ENCODE measurements at places on chromosomes 7 and 10.
A peak's percentile ranks its signal among the peaks of the same experiment; 100 is the strongest.

GRCh38 chr10:128896963-128897362, 570.1 kb upstream of the MGMT start:
- no peak for DNase-seq

- no peak for DNase-seq
Observed at GRCh38 chr10:34698979-34699378, 116.1 kb downstream of the PARD3 start.

DNA sequence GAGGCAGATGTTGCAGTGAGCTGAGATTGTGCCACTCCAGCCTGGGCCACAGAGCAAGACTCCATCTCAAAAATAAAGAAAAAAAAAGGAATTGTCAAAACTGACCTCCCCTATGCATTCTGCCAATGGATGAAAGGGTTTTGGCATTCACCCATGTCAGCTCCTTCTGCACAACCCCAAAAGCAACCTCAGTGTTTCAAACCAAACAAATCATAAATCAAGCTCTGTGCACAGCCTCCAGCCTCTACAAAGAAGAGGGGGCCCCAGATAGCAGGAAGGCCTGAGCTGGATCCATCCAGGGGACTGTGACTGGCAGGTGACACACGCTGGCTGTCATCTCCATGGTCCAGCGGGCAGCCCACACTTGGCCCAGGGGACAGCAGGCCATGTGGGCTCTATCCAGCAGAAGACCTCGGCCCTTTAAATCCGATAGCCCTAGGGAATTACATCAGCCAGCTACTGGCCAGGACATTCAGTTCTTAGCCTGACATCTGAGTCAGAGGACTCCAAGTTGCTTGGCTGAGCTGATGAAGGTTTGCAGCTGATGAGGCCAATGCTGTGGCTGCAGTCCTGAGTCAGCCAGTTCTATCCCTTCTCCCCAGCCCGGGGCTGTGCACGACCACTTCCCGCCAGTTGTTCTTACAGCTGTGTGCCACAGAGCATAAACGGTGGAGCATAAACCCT, 52.0 kb upstream of the FIGNL1 start:
- DNase-seq: no peak

- no peak for DNase-seq
Observed at GRCh38 chr7:76292213-76292573, 10.3 kb upstream of the HSPB1 start.

DNA sequence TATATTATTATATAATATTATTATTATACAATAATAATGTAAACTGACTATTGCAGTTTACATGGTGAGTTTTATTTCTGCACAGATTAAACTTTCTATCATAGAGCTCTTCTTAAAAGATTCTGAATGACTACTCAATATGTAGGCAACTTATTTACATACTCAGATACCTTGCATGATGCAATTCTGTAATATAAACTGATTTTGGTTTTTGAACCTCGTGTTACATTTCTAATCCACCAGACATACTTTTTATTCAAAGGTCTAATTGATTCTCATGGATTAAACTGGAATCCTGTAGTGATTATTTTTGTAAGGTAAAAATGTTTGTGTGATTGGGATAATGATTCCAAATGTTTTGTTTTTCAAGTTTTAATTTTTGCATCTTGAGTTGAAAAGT, 19.9 kb downstream of the SLC26A4 start:
- DNase-seq: no peak

- peak; percentile 95 for DNase-seq
Observed at GRCh38 chr7:2558629-2559282, at the start of gene IQCE. IQCE (plus strand) TSS chr7:2558979; CDS start chr7:2559182, 203 bp downstream.

DNA sequence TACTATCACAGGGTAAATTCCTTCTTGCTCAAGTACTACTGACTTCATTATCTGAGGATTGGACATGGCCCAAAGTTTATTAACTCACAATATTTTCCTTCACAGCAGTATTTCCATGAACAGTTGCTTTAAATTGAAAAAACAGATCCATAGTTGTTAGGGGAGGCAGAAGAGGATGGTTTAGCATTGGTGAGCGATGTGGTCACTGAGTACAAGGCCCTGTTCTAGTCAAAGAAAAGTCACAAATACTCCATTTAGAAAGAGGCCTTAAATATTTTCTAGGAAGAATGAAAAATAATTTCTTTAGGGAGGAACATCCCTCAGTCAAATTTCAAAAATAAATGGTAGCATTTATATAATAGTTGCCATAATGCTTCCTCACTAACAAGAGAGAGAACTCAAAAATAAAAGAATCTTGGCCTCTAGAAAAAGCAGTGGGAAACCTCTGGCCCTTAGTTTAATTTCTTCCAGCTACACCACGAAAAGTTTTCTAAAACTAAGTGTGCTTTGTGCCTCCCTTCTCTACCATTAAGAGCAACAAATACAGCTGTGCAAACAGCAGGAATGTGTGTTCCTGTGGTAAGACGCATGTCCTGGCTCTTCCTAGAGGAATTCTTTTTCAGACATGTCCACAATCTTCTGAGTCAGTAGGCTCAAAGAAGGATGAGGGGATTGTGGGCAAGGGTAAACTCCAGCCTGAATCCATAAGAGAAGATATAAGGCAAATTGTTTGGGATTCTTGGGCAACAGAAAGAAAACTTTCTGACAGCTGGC, 105.7 kb downstream of the HOXA1 start:
- no peak for DNase-seq

- peak; percentile 73 for DNase-seq
Observed at GRCh38 chr10:73998929-73999691, 1.2 kb downstream of the VCL start.

DNA sequence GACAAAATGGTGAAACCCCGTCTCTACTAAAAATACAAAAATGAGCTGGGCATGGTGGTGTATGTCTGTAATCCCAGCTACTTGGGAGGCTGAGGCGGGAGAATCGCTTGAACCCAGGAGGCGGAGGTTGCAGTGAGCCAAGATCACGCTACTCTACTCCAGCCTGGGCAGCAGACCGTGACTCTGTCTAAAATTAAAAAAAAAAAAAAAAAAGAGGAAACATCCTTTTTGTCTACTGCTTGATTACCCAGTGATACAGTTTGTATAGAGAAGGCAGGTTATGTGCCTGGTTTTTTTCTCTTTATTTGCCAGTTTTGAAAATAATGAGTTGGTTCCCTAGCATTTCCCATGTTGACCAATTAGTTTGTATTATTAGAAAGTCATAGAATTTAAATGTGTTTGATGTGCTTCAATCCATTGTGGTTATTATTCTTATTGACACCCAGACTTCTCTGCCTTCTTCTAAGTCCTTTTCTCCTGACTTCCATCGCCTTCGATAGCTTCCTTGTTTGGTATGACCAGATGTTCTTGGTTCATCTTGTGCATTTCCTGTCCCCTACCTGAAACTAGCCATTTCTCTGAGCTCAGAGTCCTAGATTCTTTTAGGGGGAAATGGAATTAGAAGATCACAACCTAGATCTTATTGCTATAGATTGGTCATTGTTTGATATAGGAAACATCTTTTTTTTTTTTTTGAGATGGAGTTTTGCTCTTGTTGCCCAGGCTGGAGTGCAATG, 43.2 kb downstream of the VKORC1L1 start:
- no peak for DNase-seq

DNA sequence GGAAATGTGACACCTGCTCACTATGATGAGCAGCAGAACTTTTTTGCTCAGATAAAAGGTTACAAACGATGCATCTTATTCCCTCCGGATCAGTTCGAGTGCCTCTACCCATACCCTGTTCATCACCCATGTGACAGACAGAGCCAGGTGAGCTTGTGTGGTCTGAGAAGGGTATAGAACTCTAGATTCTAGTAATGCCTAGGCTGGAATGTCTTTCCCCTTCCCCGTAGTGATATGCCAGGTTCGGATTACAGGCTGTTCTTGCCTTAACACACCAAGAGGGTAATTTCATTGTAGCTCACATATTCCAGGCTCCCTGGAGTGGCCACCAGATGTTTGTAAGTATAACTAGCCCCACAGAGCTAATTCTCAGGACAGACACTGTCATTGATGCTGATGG, 9.2 kb downstream of the HIF1AN start:
- DNase-seq: no peak

DNA sequence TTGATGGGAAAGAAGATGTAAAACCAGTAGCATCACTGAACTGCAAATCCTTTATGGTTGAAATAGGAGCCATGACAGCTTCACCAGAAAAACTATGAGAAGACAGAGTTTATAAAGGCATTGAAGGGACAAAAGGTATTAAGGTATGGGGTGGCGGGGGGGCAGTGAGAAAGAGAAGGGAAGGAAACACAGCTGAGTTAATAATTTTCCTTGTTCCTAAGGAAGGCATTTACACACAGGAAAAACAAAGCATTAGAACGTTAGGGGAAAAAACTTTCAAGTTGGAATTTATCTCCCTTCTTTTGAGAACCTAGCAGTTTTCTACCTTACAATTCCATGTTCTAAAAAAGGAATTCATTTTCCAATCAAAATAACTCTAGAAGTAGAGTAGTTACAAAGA, 4.4 kb downstream of the LARP4B start:
- no peak for DNase-seq

DNA sequence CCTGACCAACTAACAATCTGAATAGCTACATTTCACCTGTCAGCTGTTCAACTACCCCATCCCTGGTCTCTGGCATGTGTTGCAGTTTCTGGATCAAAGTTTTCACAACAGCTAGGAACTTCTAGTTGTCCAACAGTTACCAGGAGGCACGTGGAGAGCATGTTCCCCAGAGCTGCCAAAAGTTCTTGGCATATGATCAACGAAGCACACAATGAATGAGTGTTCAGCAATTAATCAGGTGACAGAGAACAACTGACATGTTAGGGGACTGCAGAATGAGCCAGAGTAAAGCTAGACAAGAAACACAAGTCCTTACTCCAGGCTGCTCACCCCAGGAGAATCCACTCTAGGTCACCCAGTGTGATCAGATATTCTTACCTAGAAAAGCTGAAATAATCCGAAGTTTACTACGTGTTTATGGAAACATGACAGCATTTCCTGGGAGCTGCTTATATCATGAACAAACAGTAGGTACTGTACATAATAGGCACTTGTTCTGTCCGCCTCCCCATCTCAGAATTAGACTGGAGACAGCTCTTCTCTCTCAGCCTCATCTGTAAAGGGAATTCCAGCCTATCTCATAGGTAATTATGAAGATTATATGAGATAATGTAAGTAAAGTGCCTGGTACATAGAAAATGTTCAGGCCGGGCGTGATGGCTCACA, 50.6 kb downstream of the ZNF438 start:
- DNase-seq: no peak

DNA sequence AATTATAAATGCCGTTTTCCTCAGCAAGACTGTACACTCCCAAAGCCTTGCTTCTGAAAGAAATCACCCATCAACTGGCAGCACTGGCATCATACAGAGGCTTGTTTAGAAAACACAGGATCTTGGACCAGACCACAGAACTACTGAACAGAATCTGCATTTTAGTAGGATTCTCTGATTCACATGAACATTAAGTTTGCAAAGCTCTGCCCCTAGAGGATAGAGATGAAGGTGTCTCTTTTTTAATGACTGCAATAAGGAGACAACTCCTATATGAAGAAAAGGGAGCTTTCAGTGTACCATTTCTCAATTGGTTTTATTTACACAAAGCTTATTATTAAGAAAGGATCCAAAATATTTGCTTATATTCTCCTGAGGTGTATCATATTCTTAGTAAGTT, 172.7 kb downstream of the AGMO start:
- no peak for DNase-seq

DNA sequence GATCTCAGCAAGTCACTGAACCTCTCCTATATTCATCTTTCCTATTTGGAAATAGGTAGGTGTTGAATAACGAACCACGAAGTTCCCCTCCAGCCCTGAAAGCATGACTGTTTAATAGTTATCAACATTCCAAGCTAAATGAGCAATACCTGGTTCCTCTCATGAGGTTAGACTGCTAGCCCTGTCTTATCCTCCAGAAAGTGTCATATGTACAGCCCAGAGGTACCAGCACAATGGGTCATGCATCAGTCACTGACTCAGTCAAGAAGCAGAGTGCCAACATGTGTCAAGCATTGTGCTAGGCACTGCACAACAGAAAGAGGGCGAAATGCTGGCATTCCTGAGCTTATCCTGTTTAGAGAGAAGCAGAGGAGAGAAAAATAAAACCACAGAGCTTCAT, 70.0 kb downstream of the AMPH start:
- DNase-seq: no peak

GRCh38 chr7:86664991-86665390, 21.3 kb downstream of the GRM3 start:
- DNase-seq: no peak

DNA sequence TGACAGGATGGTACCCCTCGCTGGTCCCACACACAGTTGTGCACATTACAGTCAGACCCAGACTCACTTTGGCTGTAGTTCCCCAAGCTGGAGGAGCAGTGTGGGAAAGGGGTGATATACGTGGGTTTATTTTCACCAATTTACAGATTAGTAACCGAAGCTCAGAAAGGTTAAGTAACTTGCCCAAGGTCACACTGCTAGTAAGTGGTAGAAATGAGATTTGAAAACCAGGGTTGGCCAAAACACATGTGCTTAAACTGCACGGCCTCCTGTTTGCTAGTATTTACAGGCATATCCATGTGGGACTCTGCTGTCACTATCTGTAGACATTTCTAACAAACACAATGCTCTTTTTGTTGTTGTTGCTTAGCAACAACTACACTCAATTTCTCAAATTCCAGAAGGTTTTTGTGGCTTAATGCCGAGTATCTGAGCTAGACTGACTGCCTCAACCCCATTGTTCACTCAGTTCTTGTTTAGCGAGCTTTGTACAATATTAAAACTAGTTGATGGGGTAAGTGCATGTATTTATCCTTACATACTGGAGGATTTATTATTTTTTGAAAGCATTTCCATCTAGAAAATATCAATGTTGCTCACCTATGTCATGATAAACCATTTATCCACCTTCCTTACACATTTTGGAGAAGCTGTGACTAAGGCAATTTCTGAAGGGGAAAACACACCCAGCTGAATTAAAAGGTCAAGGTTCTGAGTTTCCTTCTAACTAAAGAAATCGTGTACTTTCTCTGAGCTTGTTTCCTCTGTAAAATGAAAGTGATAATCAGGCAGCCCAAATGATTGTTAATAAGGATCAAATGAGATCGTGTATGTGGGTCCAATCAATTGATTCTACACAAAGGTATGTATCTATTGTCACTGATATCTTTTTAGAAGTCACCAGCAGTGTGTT, 5.3 kb upstream of the TMEM139 start:
- DNase-seq: peak; percentile 48

DNA sequence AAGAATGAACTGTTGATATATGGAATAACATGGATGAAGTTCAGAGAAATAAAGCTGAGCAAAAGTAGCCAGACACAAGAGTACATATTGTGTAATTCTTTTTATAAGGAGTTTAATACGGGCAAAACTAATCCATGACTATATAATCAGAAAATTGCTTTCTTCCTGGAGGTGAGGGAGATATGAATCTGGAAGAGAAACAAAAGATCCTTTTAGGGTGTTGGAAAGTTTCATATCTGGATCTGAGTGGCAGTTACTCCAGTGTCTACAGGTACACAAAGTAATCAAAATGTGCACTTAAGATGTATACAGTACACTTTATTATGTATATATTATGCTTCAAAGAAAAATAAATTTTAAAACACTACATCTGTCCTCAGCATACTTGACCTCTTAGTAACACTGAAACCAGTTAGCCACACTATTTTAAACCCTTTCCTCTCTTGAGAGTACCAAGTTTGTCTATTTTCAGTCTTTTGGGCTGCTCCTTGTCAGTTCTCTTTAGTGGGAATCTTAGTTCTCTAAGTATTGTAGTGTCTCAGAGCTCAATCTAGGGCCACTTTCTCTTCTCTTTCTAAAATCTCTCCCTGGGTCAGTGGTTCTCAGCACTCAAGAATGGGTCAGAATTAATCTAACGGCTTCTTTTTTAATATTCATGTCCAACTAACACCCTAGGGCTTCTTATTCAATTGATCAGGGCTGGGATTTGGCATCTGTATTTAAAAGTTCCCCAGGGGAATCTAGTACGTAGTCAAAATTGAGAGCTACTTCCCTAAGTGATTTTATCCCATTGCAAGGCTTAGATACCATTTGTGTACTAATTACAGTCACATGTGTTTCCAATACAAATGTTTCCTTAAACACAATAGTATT, 4.3 kb upstream of the LIPF start:
- DNase-seq: no peak
